A549 treated with dexamethasone at 1 μM for 4 hours (cell line): ENCODE measurements at places on chromosomes 5 and 9. TPM values are rescaled to one million over a fixed set of nuclear protein-coding genes. Genes with fewer than 3 reads are reported as not detected.

EMB gene
- 4.9 to 9.1 TPM (median 7.2 TPM) in 5 replicates for total RNA-seq

SNCB gene
- 0.95 to 1.7 TPM (median 1.3 TPM) in 5 replicates for total RNA-seq

SH3TC2 gene
- total RNA-seq = 0.38 to 0.73 TPM (median 0.48 TPM) in 5 replicates

GLRA1 gene
- not detected in 5 replicates for total RNA-seq

HTR4 gene
- total RNA-seq = not detected in 5 replicates

SNX2 gene
- 37.0 to 58.5 TPM (median 38.1 TPM) in 5 replicates for total RNA-seq

FAM78A gene
- 0.18 to 0.59 TPM (median 0.47 TPM) in 5 replicates for total RNA-seq

ENDOG gene
- 20.9 to 30.3 TPM (median 29.1 TPM) in 5 replicates for total RNA-seq

TMEM8B gene
- total RNA-seq = 2.1 to 4.5 TPM (median 3.6 TPM) in 5 replicates
